ENCODE measurements at places on chromosomes 5 and 9.

- no peak for DNase-seq
Measured at GRCh38 chr5:110441035-110441434, 285.4 kb downstream of the TMEM232 start.

DNA sequence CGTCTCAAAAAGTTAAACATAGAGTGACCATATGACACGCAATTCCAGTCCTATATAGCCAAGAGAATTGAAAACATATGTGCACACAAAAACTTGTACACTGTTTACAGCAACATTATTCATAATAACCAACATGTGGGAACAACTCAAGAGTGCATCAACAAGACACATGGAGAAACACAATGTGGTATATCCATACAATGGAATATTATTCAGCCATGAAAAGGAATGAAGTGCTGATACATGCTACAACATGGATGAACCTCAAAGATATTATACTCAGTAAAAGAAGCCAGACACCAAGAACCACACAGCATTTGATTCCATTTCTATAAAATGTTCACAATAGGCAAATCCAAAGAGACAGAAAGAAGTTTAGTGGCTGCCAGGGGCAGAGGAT is 317.0 kb downstream of the NSG2 start:
- DNase-seq: no peak

GRCh38 chr9:136438548-136439480 is 831 bp downstream of the INPP5E start:
- DNase-seq: peak; percentile 39

DNA sequence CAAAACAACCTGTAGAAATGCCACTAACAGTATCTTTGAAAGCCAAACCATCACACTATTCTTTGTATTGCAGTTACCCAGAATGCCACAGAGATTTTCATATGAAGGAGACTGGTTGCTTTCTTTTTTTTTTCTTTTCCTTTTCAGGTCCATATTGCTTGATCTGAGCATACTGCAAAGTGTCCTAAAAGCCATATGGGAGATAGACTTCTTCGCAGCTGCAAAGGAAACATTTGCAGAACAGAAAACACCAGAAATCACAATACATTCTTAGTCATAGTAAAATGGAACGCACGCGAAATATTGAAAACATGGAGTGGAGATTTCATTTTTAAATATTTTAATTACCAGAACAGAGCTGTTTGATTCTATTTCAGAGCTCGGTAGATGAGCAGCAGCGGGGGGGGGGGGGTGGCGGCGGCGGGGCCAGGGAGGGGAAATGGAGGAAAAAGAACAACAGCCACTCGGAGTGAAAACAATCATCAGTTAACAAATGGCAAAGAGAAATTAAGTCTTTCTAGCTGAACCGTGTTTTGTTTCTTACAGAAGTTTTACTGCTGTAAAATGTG is 284.1 kb downstream of the NFIB start:
- DNase-seq: no peak

- no peak for DNase-seq
Measured at GRCh38 chr5:24391816-24392215, 253.0 kb downstream of the CDH10 start.

DNA sequence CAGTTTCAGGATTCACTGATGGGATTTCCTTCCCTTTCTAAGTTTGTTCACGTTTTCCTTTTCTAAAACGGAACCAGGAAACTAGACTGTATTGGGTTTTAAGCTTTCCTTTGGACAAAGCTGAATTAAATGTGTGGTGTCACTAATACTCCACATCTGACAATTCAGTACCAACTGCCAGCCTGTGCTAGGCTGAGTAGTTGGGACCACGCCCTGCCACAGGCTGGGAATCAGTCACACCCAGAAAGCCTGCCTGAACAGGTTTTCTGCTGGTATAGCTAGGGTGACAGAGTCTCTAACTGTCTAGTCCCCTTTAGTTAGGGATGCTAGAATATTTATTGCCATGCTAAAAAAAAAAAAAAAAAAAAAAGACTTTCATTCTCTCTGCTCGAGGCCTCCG is 15.6 kb downstream of the SPACA9 start:
- DNase-seq: no peak

DNA sequence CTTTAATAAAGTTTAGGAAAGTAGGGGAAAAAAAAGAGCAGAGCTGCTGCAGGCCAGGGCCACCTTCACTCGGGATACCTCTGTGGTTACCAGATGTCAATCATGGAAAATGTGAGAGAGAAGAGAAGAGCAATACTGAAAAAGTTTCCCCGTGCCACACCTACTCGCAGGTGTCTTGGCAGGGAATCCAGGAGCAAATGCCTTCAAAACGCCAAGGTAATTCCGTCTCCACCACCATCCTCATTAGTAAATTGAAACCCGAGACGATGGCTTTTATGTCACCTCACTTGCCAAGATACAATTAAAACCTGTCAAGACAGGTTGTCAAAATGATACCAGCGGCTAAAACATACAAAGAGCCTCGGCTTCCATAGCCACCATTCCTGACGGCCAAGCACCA is 49.7 kb downstream of the FAM81B start:
- DNase-seq: no peak
